Activated CD4-positive, alpha-beta T cell treated with anti-CD3 and anti-CD28 coated beads, Interleukin-2, amount 50 U/mL, for 1 hour (primary cell): ENCODE measurements at places on chromosomes 12 and 14.
A peak's percentile ranks its signal among the peaks of the same experiment; 100 is the strongest.

DNA sequence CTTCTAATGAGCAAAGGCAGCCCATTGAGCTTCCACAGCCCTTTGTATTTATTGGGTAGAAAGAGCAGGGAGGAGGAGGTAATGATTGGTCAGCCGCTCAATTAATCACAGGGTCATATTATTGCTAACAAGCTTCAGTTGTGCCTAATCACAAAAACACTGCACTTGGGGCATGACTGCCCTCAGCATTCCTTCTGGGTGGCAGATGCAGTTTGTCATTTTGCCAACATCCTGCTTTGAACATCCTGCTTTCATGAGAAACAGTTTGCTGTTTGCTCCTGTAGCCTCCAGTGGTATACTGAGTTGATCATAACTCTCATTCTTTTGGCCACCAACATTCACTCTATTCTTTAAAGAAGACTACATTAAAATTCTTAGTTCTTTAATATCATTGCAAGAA lies 462.9 kb upstream of the MIS18BP1 start:
- DNase-seq = no peak

GRCh38 chr12:81207173-81207572 lies 129.3 kb downstream of the ACSS3 start:
- DNase-seq = no peak

- no peak for DNase-seq
These were observed 210.0 kb downstream of the PPM1H start for GRCh38 chr12:62724947-62725451.

DNA sequence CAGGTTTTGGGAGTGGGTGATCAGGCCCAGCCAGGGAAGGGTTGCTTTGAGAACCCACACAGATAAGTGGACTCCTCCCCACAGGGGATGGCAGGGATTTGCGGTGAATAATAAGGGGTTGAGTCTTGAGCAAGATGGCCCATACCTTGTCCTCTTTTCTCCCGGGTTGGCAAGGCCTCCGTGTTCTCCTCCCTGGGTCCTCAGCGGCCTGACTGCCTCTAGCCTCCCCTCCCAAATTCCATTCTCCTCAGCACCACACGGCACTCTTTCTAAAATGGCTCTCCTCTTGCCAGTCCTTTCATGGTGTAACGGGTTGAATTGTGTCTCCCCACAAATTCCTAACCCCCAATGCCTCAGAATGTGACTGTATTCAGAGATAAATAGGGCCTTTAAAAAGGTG lies 70.0 kb downstream of the CHST11 start:
- no peak for DNase-seq

DNA sequence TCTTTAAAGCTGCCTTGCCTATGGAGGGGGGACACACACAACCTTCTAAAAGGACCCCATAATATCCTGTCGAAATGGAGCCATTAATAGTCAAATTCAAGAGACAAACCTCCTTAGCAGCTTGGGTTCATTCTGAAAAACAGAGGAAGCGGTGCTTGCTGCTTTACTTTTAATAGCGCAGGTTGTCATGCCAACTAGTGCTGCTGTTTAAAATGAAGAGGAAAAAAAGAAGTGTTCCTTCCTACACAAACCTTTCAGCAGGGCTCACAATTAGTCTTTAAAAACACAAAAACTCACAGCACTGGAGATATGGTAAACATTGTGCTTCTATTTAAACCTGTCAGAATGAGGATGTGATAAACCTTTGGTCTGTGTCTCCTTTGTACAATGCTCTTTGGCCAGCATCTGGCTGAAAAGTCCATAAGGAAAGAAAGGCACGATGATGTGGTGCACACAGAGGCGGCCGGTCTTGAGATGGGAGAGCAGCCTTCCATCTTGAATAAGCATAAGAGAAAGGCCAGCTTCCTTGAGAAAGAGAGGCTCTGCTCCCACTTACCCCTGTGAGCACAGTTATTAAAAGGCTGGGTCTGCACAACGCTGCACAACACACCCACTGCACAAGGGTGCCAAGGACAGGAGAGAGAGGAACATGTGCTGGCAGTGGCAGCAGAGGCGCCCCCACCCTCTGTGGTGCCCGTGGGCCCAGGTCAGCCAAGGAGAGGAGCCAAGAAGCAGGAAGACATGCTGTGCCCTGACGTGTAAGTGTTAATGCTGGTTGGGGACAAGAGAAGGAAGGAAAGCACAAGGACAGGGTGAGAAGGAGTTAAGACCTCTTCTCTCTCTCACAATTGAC lies 144.6 kb downstream of the TTC7B start:
- no peak for DNase-seq

DNA sequence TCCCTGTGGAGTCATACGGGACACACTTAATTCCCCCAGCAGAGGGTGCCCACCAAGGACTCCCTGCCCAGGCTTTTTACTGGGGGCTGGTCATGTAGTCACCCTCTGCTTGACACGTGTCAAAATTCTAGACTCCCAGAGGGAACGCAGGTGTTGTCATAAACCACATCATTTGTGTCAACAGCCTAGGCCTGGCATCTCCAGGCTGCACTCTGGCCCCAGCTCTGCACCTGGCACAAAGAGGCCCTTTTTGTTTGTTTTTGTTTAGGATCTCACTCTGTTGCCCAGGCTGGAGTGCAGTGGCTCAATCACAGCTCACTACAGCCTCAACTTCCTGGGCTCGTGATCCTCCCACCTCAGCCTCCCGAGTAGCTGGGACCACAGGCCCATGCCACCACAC lies 21.1 kb downstream of the BRI3BP start:
- no peak for DNase-seq

- DNase-seq = no peak
These were observed 742.0 kb downstream of the GALC start for GRCh38 chr14:87251011-87251410.

GRCh38 chr14:75070383-75070782 lies 942 bp downstream of the ZC2HC1C start:
- no peak for DNase-seq

DNA sequence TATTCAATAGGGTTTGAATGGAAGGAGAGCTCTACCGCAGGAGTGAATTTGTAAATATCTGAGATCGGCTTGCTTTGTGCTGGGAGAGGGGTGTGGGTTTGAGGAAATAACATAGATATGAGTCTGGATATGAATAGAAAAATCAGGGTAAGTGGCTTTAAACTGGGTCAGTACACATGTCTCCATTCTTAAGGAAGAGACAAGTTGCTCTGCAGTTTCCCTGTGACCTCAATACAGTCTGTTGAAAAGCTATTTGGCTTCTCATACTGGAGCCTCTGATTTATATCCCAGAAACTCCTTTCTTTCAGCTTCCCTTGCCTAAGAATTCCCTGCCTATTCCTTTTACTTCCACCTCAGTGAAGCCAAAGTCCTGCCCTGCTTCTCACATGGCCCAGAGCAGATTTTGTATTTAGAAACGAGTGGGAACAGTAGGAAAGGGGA lies 153.5 kb upstream of the ATF7IP start:
- DNase-seq = no peak

GRCh38 chr14:74551001-74551400 lies 57.4 kb downstream of the ISCA2 start:
- no peak for DNase-seq

- DNase-seq = no peak
These were observed 35.0 kb upstream of the DICER1 start for GRCh38 chr14:95192311-95192710.

DNA sequence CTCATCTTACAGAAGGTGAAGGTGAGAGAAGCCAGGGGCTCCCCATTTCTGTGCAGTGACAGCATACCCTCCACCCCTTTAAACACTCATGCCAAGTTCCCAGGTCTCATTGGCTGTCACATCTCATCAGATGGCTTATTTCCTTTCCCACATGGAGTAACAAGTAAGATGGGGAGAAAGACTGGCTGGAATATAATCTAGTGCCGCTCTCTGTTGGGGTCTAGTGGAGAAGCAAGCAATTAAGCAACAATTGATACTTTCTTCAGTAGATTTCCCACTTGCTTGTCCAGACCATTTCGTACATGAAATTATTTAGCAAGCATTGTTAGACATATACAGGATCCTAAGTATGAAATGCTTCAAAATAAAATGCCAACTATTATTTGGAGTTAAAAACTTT lies 92.2 kb downstream of the SLC5A8 start:
- no peak for DNase-seq

DNA sequence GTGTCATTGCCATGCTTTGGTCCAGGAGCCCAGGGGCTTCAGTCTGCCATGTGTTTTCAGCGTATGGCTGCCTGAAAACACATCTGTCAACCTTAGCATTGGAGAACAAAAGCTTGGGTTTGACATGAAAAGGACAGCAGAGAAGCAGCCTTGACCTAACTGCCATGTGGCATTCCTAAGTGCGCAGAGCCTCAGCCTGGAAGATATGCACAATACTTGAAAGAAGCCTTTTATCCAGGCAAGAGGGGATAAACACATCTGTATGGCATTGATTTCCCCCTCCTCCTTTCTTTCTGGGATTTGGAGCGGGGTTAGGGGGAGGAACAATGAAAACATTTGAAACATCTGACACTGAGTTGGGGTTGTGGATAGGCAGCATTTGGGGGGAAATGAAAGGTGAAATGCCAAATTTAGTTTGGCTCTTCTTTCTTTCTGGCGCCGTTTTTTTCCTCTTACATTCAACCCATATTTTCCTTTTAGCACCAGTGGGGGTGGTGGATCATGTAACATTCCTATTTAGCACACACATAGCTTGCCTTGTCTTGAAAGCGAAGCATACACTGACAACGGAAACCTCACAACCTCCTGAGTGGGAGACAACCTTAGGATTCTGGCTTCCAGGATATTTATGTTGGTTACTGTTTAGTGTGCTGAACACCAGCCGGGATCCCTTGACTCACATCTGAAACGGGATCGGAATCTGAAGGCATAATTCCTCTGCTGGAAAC lies 177.0 kb downstream of the C12orf75 start:
- no peak for DNase-seq

DNA sequence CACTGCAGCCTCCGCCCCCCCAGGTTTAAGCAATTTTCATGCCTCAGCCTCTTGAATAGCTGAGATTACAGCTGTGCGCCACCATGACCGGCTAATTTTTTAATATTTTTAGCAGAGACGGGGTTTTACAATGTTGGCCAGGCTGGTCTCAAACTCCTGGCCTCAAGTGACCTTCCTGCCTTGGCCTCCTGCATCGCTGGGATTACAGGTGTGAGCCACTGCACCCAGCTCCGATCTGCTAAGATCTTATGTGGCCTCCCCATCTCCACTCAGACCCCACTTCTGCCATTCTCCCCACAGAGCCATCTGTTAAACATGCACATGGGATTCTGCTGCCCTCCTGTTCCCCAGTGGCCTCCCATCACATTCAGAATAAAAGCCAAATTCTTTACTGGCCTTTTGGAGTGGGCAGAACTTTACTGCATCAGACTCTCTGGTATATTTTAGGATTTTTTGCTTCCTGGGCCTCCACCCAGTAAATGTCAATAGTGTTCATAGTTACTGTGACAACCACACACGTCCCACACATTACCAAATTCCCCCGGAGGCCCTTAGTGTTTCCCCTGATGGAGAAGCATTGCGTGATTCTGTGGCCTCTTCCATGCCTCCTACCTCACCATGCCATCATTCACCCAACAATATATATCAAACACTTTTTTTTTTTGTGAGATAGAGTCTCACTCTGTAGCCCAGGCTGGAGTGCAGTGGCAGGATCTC lies 96.3 kb downstream of the PTPN11 start:
- DNase-seq = no peak

DNA sequence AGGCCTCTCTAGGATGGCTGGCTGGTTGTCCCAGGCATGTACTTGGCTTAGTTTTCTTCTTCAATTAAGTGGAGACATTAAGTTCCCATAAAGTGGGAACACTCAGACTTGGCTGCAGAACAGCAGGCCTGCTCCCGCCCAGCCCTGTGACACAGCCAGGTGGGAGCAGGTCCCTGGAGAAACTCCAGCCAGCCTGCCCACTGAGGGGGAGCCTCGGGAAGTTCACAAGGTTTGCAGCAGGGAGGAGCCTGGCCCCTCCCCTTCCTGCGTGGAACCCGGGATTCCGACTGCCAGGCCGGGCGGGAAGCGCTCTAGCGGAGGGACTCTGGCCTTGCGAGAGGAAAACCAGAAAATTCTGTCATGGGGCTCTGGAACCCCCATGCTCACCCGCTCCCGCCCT lies 98.3 kb upstream of the EVL start:
- no peak for DNase-seq

GRCh38 chr12:11894890-11895289 lies 175.8 kb upstream of the BCL2L14 start:
- no peak for DNase-seq

GRCh38 chr12:74892057-74892633 lies 317.5 kb downstream of the KCNC2 start:
- DNase-seq = no peak

DNA sequence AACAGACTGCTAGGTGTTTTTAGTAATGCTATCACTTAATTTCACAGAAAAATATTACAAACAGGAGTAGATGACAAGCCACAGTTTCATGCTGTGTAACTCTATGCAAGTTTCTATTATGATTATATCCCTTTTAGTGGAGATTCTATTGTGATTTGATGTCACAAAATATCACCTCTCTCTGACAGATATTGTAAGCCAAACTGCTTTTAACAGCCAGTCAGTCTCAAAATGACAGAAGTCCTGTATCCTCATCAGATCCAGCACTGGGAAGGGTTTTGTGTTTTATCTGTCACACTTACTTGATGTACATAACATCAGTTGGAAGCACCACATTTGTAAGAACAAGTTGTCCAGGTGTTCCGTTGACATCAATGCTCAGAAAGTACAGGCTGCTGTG lies 164.8 kb downstream of the DERA start:
- DNase-seq = no peak

DNA sequence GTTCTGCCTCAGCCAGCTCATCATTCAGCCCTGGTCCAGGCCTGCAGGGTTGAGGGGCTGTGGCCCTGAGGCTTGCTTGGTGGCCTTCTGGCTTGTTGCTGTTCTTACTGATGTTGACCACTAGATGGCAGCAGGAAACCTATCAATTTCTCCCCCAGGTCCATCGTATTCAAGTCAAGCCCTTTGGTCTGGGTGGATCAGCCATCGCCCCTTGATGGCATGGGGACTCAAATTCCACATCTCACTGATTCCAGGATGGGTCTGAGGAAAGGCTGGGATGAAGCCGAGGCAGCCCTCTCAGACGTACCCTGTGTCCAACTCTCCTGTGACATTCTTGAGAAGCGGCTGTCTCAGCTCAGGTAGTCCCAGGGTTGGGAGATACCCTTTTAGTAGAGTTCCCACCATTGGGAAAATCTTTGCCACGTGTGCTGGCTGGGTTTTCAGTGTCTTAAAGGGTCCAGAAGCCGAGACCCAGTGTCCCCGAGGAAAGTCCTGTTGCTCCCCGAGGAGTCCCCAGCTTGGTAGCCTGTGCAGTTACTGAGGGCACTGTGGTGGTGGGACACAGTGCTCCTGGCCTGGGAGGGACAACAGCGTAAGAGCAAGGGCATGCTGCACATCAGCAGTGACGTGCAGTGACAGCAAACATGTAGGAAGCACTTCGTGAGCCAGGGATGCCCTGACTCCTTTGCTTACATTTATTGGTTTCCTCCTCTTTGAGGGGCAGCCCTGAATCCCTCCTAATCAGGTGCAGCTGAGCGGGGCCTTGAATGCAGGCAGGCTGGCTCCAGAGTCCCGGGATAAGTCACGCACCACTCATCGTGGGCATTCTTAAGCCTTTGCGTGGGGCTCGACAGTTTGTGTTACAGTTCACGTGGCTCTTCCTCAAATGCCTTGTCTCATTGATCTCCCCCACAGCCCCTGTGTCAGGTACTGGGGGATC lies 58.6 kb downstream of the TSPAN9 start:
- peak; percentile 16 for DNase-seq
